Stimulated activated CD8-positive, alpha-beta memory T cell treated with anti-CD3 and anti-CD28 coated beads, Interleukin-15, amount 100 ng/mL, for 1 hour (primary cell): ENCODE measurements at places on chromosomes 2 and 18.

DNA sequence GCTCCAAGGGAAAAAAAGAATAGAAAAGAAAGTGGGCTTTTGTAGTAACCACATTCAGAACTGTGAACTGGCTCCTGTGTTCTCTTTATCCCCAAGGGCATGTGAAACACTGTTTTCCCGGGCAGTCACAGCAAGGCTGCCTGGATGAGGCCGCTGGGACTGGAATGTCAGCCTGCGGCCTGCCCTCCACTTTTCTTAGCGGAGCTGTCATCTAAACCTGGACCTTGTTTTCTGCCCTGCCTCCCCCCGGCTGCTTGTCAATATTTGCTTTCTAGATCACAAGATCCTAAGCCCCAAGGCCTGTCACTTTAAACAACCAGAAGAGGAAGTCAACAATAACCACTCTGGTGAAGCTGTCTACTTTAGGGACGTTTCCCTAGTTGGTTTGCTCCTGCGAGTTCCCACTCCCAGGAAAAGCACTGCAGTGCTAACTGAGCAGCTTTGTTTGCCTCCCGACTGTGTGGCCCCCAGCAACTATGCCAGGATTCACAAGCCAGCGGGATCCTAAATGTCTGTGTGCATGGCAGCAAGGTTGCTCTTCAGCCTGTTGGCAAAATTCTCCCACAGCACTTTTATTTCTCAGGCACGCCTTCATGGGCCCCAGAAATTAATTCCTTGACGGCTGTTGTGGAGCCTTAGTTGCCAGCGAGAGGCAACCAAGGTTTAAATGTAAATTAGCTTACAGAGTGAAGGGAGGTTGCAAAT lies 30.6 kb downstream of the SOWAHC start:
- no peak for DNase-seq

- no peak for DNase-seq
Observed at GRCh38 chr2:206555721-206556120, 86.6 kb upstream of the FAM237A start.

DNA sequence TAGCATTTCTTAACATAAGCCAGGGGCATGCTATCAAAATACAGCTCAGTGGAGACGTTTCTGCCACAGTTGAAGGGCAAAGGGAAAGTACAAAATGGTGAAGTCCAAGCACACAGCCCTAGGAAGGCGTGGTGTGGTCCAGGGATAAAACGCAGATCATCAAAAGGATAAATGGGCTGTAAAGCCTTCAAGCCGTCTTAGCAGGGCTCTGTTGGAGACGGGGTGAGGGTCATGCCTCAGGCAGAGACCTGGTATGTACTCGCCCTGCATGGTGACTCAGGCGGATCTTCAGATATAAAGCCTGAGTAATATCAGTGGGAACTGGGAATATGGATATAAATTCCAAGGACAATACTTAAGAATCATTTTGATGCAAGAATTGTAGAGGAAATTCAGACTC lies 61.2 kb downstream of the NGEF start:
- DNase-seq: no peak

DNA sequence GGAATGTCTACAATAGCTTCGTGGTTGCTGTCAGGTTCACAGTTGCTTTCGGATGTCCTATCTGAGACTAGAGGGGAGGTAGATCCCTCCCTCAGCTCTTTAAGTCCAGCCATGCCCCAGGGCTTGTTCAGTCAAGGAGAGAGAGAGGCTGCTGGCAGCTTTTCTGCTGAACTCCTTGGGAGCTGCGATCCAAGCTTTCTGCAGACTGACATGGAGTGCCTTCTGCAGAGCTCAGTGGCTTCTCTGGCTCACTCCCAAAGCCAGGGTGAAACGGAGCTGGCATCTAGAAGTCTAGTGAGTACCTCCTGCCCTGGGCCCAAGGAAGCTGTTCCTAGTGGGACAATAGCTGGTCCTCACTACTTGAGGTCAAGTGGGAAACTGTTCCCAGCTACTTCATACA lies 62.5 kb downstream of the TMEM17 start:
- DNase-seq: no peak

DNA sequence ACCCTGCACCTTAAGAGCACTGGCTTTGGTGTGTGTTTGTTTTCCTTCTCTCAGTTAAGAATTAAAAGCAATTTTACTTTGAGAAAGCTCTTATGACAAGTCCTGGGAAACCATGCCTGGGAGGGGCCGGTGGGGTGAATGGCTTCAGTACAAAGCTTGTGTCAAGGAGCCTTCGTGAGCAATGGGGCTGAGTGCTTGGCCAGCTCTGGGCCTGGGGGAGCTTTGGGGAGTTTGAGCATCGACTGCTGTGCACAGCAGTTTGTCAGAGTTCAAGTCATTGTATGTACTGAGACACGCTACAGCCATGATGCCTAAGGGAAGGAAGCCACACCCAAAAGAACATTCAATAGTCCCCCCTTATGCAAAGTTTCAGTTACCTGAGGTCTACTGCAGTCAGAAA lies 75.8 kb downstream of the ARHGEF4 start:
- DNase-seq: no peak
